ENCODE measurements at places on chromosomes 7 and 10.

GRCh38 chr7:74059681-74060588, 23.7 kb upstream of the LIMK1 start:
- no peak for DNase-seq

DNA sequence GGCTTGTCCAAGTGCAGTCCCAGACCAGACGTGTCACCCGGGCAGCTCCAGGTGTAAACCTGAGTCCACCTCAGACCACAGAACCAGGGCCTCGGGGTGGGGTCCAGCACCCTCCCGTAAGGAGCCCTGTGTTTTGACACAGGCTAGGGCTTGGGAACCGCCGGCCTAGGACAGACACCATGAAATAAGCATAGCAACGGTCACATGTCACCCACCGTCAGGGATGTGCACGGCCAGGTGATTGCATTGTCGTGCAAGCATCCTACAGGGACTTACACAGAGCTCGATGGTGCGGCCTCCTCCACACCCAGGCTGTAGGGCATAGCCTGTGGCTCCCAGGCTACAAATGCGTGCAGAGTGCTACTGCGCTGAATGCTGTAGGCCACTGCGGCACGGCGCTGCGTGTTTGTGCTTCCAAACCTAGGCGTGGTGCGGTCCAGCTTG, 10.6 kb downstream of the ZFAND2A start:
- no peak for DNase-seq

- DNase-seq, result no peak
Observed at GRCh38 chr10:122246830-122247520, 24.1 kb upstream of the BTBD16 start.

DNA sequence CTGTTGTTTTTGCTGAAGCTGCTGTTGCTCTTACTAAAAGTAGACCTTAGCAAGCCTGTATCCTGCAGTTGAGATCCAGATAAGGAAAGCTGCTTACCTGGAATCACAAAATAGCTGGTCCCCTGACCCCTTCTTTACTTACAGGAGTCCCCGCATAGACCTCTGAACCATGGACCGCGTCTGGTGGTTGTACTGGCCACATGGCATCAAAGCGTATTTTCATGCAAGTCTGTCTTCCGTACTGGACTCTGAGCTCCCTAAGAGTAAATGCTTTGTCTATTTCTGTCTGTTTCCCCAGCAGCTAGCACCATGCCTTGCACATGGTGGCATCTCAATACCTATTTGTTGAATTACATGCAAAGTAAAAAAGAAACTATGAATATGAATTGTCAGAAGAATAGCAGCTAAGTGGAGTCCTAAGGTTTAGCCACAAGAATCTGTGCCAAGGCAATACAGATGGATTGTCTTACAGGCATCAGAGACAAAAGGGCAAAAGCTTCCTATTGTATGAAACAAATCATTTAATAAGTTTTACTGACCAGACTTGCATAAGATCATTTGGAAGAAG, 159.2 kb downstream of the PAXIP1 start:
- no peak for DNase-seq

GRCh38 chr10:76115471-76116155, 684.2 kb downstream of the LRMDA start:
- no peak for DNase-seq

GRCh38 chr10:132061465-132061864, 4.3 kb upstream of the JAKMIP3 start:
- peak; percentile 13 for DNase-seq

DNA sequence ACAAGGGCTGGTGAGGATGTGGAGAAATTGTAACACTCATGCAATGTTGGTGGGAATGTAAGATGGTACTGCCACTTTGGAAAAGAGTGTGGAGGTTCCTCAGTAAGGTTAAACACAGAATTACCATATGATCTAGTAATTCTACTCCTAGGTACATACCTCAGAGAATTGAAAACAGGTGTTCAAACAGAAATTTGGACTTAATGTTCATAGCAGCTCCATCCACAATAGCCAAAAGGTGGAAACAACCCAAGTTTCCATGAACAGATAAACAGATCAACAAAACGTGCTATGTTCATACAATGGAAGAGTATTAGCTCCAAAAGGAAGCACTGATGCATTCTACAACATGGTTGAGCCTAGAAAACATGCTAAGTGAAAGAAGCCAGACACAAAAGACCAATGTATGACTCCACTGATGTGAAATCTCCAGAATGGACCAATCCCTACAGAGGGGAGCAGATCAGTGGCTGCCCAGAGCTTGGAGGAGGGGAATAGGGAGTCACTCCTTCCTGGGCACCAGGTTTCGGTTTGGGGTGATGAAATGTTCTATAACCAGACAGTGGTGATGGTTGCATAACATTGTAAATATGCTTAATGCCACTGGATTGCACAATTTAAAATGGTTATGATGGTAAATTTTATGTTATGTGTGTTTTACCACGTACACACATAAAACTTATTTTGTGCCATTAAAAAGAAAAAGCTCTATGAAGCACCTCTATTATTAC, 5.7 kb upstream of the WDR86 start:
- DNase-seq, result no peak

GRCh38 chr10:103951183-103951582, 15.8 kb upstream of the SLK start:
- DNase-seq, result no peak

DNA sequence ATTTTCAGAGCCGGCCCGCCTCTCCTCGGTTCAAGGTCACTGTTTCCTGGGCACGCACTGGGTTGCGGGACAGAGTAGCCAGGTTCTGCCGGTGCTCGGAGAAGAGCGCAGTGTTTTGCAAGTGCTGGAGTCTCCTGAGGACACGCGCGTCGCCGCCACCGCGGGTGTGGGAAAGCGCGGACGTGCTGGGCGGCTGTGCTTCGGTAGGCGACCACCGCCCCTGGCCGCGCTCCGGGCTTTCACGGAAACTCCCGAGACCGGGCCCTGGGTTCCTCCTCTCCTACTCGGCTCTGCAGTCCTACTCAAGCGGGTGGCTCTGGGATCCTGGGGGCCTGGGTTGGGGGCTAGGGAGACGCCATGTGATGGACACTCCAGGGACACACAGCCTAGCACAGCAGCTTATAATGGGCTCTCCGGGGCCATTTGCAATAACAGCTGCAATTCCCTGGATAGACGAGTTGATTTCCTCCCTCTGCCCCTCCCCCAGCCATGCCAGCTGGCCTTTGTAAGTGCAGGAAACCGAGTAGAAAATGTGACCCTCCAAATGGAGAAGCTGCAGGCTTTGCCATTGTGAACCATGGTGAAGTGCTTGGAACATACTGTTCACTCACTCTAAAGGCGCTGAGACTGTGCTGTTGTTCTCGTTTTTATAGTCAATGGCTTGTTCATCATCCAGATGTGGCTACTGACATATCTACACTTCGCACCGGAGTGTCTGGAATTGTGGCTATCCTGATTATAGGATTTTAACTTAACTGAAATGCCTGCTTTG, 2.1 kb downstream of the FRAT1 start:
- DNase-seq, result peak; percentile 58

GRCh38 chr7:92992483-92992882, 125.3 kb downstream of the SAMD9 start:
- DNase-seq, result no peak

DNA sequence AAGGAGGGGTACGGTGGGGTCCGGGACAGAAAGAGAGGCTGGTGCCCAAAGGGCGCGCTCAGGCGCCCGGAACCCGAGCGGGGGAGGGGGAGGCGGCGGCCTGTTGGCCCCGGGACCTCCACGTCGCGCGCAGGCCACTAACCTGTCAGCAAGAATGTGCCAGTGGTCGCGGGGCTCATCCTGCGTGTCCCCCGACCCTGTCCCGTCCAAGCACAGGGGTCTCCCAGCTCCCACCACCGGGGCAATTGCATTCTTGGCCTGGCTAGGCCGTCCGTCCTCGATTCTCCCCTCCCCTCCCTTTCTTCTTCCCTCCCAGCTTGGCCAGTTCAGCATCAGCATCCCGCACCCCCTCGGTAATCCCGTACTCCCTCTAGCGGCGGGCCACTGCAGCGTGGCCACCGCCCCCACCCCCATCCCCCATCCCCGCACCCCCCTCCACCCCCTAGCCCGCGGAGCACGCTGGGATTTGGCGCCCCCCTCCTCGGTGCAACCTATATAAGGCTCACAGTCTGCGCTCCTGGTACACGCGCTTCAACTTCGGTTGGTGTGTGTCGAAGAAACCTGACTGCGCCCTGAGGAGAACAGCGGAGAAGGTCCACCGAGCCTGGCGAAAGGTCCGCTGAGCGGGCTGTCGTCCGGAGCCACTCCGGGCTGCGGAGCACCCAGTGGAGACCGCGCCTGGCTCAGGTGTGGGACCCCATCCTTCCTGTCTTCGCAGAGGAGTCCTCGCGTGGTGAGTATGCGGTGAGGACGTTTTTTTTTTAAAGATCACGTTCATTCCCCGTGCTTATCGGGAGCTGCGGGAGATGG, at the start of gene SGCE:
TSS of gene SGCE (minus strand) at position 286 of the 810 bp plus-strand sequence. CDS start at position 251, 35 bp downstream.
- peak; percentile 92 for DNase-seq

DNA sequence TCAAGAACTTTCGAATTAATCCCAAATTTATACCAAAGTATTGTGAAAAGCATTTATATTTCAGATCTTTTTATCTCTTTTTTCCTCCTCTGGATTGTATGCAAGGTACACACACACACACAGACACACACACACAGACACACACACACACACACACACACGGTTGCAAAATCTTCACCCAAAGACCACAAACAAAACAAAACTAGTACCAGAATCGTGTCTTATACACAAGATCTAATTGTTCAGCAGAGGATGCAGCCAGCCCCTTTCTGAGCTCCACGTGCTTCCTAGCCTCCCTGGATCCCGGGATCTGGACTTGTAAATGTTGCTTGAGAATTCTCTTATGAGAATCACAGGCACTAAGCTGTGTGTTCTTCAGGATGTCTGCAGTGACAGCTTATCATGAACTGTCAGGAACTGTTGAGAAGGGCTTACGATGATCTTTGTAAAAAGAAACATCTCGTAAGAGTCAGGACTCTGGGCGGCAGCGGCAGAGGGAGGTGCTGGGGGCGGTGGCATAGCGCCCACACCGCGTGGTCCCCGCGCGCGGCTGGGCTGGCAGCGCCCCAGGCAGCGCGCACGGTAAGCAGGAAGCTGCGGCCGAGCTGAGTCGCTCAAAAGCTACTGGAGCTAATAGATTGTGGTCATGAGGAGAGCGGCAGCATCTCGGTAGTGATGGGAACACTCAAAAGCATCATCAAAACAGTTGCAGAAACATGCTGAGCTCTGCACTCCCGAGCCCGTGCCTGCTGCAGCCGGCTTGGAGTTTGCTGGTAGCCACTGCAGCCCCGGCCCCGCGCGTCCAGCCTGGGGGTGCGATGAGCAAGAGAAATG, 277.6 kb downstream of the GATA3 start:
- DNase-seq, result peak; percentile 80

- DNase-seq, result peak; percentile 32
Observed at GRCh38 chr7:2037301-2037807, 195.4 kb downstream of the MAD1L1 start.

- DNase-seq, result peak; percentile 70
Observed at GRCh38 chr7:70738151-70738885, 393.6 kb upstream of the GALNT17 start.

DNA sequence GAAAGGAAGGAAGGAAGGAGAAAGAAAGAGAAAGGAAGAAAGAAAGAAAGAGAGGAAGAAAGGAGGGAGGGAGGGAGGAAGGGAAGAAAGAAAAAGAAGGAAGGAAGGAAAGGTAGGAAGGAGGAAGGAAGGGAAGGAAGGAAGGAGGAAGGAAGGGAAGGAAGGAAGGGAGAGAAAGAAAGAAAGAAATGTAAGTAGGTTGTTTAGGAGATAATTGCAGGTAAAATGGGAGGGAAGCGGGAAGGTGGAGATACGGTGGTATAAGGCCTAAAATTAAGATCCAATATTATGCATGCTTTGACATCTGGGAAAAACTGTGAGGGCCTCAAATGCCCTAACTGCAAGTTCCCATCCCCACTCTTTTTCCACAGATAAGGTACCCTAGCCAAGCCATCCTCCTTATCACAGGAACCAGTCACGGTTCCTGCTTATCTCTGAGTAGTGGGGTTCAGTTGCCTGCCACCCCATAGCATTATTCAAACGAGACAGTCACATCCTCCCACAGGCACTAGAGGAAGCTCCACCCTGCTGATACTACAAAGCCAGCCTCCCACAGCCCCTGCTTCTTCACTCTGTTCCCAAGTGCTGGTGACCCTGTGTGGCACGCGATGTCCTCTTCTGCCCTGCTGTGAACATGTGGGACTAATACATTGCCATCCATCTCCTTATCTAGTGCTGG, 28.7 kb downstream of the ST8SIA6 start:
- no peak for DNase-seq

DNA sequence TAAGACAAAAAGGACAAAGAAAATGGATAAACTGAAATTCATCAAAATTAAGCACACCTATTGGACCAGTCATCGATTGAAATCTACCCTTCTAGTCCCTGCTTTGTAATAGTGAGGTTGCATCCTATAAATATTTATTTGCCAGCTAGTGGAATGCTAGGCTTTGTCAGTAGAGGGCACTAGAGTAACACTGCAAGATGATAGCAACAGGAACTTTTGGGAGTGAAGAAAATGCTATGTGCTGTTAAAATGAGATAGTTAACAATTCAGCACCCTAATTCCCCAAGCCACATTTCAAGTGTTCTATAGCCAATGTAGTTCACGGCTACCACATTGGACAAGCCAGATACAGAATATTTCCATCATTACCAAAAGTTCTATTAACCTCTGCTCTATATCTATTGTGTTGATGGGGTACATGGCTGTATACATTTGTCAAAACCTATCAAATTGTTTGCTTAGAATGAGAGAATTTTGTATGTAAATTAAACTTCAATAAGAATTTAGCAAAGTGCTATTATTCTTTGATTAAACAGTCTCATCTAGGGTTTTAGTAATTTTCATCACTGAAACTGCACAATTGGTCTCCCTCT, 69.8 kb downstream of the LSMEM1 start:
- DNase-seq, result no peak

GRCh38 chr10:20672741-20673140, 224.4 kb downstream of the NEBL start:
- no peak for DNase-seq

- DNase-seq, result no peak
Observed at GRCh38 chr10:72008096-72008981, 44.1 kb downstream of the CHST3 start.

GRCh38 chr7:157004521-157005455, 5.7 kb downstream of the MNX1 start:
- DNase-seq, result peak; percentile 47

- DNase-seq, result no peak
Observed at GRCh38 chr10:125850766-125851731, 27.7 kb downstream of the BCCIP start.

DNA sequence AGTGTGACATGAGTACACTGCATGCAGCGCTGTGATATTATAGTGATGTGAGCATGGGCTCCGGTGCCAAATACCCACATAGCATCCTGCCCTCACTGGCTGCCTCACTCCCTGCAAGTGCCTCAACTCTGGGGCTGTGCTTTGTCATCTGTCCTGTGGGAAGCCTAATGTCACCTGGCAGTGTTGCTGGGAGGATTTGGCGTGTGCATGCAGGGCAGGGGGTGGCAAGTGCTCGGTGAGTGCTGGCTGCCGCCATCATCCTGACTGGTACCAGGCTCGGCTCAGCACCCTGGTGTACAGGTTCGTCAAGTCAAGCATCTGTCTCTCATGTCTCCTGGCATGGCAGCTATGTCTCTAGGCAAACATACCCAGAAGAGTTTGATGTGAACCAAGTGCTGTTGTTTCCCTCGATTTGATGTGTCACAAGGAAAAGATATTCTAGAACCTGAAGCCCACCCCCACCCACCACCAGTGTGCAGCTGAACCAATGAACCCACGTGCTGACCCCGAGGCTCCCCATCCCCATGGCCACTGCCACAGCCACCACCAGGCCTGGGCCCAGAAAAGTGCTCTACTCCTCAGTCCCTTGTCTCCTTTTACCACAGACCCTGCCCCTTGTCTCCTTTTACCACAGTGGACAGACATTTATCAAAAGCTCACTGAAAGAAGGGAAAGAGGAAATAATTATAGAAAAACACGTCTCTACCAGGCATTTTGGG, 135.8 kb downstream of the MAPK8 start:
- DNase-seq, result no peak
